Muscle of arm (tissue), 14 donors: ENCODE measurements at places on chromosomes 12 and 14. TPM values are rescaled to one million over a fixed set of nuclear protein-coding genes. Genes with fewer than 3 reads are reported as not detected.

CFAP54 gene
- 1.2 TPM for polyA plus RNA-seq

TFCP2 gene
- polyA plus RNA-seq, result 49.8 TPM

PTPRO gene
- 12.0 TPM for polyA plus RNA-seq

NELL2 gene
- polyA plus RNA-seq, result 1.1 TPM

ATP23 gene
- polyA plus RNA-seq, result 12.4 TPM

TOMM20L gene
- polyA plus RNA-seq, result 0.90 TPM

BHLHE41 gene
- 10.1 TPM for polyA plus RNA-seq

MFAP5 gene
- polyA plus RNA-seq, result 120 TPM

ANO2 gene
- 5.3 TPM for polyA plus RNA-seq

DNAI7 gene
- 1.2 TPM for polyA plus RNA-seq

REP15 gene
- polyA plus RNA-seq, result 1.1 TPM

FIGNL2 gene
- polyA plus RNA-seq, result 1.4 TPM

KRT3 gene
- 0.31 TPM for polyA plus RNA-seq

PPM1H gene
- polyA plus RNA-seq, result 4.8 TPM

B4GALNT1 gene
- 1.7 TPM for polyA plus RNA-seq

PLEKHG7 gene
- 0.35 TPM for polyA plus RNA-seq

POTEM gene
- not detected for polyA plus RNA-seq

TAS2R10 gene
- polyA plus RNA-seq, result 0.42 TPM

ACSS3 gene
- 10.0 TPM for polyA plus RNA-seq

LGALS3 gene
- polyA plus RNA-seq, result 34.9 TPM

SLC17A8 gene
- 0.09 TPM for polyA plus RNA-seq

RIMKLB gene
- polyA plus RNA-seq, result 82.7 TPM

TM7SF3 gene
- 32.7 TPM for polyA plus RNA-seq

RPS6KA5 gene
- polyA plus RNA-seq, result 14.3 TPM

AMN gene
- 32.7 TPM for polyA plus RNA-seq

RND1 gene
- 0.70 TPM for polyA plus RNA-seq
